NCI-H510A (cell line): ENCODE measurements at places on chromosomes 5 and 9.

DNA sequence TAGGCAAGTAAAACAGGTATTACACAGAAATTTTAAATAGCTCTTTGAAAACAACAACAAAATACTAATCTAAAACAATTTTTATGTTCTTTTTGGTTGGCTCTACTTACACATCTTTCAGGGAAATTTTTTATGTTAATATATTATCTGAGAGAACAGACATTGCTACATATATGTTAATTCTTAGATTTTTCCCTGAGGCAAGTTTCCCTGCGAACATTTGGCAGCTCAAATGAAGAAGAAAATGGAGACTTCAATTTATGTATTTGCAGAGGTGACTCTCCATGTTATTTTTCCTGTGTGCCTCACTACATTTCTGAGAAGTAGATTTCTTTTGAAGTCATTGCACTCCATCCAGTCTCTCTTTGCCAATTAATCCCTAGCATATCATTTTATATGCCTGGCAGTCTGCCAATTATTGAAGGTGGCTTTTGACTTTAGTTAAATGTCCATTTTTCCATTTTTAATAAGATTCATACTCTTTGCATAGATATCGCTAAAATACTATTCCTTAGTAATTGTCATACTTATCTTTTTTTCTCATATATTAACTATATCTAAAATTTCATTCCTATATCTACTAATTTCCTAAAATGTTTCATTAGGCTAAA, 908.2 kb upstream of the CDH10 start:
- DNase-seq: no peak

- DNase-seq: peak; percentile 56
These were observed 209.2 kb downstream of the DIRAS2 start for GRCh38 chr9:90433398-90433941.

DNA sequence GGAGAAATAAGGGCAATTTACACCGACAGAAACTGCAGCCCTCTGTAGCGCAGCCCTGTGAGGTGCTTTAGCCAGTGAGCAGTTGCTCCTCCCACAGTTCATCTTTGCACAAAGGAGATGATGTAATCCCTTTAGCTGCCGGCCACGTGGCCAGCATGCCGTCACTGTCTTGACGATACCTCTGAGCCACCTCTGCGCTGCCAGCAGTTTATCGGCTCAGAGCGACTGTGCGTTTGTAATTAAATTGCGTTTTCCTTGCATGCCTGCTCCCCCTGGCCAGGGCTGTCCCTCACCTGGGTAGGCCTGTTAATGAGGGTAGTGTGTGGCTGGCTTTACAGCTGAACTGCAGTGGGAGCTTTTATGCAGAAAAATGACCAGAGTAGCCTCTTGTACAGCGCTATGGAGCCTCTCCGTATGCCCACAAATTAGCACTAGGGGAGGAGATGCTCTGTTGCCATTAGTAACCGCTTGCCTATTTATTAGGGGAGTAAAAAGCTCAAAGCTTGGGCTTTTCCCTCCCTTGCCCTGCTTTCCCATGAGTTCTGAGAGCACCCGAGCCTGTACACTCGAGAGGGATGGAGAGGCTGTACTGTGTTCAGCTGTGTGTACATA, 107.0 kb downstream of the TRIO start:
- peak; percentile 92 for DNase-seq

GRCh38 chr5:83548581-83548980, 77.0 kb downstream of the VCAN start:
- no peak for DNase-seq

DNA sequence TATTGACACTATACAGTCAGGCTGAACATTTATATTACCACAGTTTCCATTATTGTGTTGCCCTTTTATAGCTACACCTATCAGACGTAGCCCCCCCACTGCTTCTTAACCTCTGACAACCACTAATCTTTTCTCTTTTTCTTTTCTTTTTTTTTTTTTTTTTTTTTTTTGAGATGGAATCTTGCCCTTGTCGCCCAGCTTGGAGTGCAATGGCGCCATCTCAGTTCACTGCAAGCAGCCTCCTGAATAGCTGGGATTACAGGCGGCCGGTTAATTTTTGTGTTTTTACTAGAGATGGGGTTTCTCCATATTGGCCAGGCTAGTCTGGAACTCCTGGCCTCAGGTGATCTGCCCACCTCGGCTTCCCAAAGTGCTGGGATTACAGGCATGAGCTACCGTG, 75.4 kb downstream of the UHRF2 start:
- DNase-seq: no peak

GRCh38 chr5:121707178-121707577, 144.5 kb upstream of the FTMT start:
- no peak for DNase-seq

DNA sequence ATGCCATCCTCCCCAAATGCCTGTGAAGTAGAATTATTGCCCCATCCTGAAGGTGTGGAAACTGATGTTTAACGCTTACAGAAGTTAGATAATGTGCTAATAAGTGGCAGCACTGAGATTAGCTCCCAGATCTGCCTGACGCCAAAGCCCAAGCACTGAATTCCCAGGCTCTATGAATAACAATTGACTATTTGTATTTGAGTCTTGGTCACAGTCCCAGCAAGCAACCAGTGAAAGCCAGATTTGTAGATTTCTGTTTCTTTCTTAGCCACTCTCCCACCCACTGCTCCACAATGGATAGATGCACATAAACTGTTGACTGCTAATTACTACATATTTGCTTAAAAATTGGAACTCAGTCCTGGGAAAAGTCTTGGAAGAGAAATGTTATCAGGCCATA, 34.4 kb downstream of the FAM240B start:
- no peak for DNase-seq

DNA sequence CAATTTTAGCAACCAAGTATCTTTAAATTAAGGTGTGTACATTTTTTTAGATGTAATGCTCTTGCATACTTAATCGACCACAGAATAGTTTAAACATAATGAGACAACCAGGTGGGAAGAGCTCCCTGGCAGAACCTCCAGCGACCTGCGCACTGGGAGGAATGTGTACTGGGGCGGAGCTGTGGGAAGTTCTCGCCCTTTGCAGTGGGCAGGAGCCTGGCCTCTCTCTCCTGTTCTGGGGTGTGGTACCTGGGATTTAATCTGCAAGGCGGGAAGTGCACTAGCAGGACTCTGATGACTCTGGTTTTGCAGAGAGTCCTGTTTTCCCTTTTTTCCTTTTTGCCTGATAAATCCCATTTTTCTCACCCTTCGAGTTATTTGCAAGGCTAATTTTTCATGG, 150.7 kb downstream of the SLC28A3 start:
- DNase-seq: no peak

- no peak for DNase-seq
These were observed 85.5 kb downstream of the DCP2 start for GRCh38 chr5:113061846-113062780.

- peak; percentile 76 for DNase-seq
These were observed 15.6 kb downstream of the RABL6 start for GRCh38 chr9:136823136-136824046.

DNA sequence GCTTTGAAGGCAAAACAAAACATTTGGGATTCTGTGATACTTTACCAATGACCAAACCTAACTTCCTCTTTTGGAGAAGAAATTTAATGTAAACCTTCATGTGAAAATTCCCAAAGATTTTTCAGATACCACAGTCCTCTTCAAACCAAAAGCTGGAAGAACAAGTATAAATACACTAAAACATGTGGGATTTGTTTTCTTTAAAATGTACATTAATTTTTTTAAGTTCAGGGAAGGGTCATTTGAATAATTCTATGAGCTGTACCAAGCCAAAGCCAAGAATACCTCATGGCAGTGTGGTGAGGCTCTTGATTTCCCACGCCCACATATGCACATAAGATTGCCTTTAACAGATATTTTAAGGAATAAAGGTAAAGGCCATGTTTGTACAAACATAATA, 28.4 kb upstream of the ITGA1 start:
- DNase-seq: no peak

- DNase-seq: no peak
These were observed 250.4 kb downstream of the LRRC70 start for GRCh38 chr5:62828742-62829603.

GRCh38 chr5:81924442-81924841, 47.4 kb upstream of the ATG10 start:
- DNase-seq: no peak

GRCh38 chr5:139156814-139157213, 41.4 kb downstream of the SIL1 start:
- DNase-seq: no peak

DNA sequence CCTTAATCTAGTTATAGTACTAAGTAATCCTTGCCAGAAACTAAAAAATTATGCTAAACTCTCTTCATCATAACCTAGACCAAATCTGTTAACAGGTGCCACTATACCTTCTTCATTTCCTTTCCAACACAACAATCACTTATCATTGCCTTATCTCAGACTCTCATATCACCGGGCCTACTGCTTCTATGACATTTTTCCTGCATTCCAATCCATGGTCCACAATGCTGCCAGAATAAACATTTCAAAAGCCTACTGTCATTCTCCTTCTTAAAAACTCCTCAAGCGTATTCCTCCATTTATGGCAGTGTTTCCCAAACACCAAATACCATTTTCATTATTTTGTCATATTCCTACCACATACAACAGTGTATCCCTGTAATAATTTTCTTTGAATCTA, 6.5 kb downstream of the PPP6C start:
- DNase-seq: no peak

GRCh38 chr5:39223565-39224156, 4.3 kb upstream of the FYB1 start:
- no peak for DNase-seq

DNA sequence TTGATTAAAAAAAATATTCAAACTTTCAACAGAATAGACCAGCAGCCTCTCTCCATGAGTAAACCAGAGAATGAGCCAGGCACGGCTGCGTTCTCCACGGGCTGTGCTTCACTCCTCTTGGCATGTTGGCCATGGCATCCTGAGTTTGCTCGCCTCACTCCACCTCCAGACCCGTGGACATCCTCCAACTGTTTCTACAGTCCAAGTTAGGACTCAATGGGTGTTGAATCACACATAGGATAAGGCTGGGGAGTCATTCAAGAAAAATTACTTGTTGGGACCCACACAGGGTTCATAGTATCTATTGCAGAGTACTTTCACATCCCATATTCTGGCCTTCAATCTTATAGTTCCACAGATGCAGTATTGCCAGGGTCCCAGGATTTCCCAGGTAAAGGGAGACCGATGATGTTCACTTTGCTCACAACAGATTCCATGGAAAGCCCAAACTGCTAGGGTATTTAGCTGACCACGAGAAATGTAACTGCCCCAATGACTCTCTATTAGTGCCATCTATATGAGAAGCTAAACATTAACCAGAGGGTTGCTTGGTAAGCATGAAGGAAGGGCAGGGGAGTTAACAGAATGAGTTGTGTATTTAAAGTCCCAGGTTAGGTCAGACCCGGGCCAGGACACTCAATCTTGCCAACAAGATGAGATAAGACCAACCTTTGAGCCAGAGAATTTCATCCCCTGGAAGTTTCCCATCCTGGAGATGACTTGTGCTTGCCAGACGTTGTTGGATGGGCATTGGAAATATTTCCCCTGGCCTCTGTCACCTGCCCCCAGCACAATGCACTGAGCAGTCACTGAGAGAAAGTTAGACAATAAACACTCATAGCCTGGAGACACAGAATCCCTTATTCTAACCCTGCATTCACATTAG, 19.7 kb upstream of the GDA start:
- DNase-seq: no peak

DNA sequence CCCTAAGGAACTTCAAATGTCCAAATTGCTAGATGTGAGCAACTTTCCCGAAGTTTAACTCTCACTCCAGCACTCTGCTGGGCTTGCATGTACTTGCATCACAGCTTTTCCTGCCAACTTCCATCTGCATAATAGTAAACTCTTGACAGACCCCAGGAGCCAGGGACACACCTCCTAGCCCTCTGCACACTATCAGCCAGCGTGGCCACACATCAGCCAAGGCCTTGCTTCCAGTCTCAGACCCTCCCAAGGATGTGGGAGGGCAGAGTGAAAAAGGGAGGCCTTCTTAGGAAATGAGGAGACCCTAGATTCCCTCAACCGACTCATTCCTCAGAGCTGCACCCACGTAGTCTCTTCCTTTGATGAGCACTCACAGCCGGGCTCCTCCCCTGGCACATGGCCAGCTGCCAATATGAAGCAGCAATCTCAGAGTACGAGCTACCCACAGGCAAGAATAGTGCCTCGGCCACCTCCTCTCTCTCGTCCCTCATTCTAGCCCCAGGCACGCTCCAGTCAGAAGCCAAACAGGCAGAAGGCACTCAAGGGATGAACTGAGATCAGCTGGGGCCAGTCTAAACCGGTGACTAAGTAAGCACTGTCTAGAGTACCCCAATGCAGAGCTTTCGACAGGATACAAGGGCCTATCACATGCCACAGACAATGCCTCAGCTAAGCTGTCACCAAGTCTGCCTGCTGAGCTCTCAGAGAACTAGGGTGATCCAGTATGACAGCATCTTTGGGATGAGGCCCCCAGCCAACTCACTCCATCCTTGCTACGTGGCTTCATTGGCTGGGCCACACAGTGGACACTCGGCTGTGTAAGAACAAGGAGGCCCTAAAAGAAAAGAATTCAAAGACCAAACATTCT, 2.3 kb downstream of the P4HA2 start:
- peak; percentile 44 for DNase-seq

GRCh38 chr5:132766806-132767055, 10.3 kb downstream of the SEPTIN8 start:
- no peak for DNase-seq

- DNase-seq: no peak
These were observed 93.0 kb downstream of the SUSD1 start for GRCh38 chr9:112081918-112082729.

DNA sequence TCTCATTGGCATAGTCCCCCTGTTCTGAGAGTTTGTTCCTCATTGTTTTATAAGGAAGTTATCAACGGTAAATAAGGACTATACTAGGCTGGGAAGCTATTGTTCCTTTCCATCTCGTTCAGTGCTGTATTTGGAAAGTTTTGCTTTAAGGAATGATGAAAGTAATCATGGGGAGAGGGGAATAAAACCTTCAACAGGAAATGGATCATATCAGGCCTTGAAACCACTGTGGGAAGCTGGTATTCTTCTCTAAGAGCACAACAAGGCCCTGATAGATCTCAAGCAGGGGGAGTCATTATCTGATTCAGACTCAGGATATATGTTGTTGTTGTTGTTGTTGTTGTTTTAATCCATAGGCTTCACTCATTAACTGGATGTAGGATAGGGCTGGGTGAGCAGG, 474.5 kb downstream of the ENC1 start:
- DNase-seq: no peak

DNA sequence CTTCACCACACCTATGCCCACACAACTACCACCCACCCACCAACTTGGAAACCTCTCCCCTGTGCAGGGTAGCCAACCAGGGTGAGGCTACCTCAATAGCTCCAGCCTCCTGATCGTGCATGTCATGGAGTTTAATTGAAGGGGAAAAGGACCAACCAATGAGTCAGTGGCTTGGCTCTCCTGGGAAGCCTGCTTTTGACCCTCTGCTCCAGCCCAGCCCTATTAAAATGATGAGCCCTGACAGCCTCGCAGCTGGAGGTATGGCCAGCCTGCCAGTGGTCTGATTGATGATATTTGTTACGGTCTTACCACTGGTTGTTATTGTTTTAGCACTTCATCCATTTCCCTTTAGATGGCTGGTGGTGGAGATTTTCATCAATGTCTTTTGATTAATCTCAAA, 280.4 kb downstream of the SH3GL2 start:
- DNase-seq: no peak

GRCh38 chr5:45694255-45694814, 1.8 kb downstream of the HCN1 start:
- DNase-seq: no peak
